NCI-H748 treated with DMSO at 0.1 percent for 48 hours (cell line): ENCODE measurements at places on chromosomes 1 and 21.

DNA sequence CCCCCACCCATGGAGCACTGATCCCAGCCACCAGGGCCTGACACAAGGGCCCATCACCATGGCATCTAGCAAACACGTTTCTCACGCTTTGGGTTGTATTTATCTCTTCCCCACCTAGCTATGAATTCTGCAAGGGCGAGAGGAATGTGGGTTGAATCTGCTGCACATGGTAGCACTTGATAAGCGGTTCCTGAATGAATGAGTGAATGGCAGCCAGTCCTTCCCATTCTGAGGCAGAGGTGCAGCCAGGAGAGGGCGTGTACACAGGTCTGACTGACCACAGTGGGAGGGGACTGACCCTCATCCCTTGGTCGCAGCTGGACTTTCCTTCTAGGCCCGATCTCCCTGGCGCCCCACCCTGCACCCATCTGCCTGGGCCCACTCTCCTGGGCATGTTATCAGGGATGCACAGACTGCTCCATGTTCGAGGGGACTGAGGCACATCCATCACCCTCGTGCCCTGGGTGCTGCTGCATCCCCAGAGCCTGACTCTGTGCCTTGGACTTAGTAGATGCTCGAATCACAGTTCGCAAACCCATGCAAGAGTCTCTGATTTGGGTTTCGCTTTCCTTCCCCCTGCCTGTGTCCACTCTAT, 1.0 kb downstream of the RD3 start:
- no peak for DNase-seq

GRCh38 chr1:5938101-5938646, 54.1 kb downstream of the NPHP4 start:
- no peak for DNase-seq

DNA sequence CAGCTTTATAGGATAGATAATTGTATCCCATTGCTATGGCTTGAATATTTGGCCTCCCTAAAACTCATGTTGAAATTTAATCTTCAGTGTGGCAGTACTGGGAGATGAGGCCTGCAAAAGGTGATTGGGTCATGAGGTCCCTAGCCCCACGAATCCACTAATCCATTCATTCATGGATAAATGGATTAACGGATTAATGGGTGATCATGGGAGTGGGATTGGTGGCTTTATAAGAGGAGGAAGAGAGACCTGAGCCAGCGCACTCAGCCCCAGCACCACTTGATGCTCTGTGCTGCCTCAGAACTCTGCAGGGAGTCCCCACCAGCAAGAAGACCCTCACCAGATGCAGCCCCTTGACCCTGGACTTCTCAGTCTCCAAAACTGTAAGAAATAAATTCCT, 32.0 kb downstream of the S100A6 start:
- DNase-seq = no peak

GRCh38 chr1:205575294-205575885, 56.4 kb downstream of the ELK4 start:
- DNase-seq = no peak

GRCh38 chr1:10979483-10979920, 33.0 kb upstream of the TARDBP start:
- no peak for DNase-seq

DNA sequence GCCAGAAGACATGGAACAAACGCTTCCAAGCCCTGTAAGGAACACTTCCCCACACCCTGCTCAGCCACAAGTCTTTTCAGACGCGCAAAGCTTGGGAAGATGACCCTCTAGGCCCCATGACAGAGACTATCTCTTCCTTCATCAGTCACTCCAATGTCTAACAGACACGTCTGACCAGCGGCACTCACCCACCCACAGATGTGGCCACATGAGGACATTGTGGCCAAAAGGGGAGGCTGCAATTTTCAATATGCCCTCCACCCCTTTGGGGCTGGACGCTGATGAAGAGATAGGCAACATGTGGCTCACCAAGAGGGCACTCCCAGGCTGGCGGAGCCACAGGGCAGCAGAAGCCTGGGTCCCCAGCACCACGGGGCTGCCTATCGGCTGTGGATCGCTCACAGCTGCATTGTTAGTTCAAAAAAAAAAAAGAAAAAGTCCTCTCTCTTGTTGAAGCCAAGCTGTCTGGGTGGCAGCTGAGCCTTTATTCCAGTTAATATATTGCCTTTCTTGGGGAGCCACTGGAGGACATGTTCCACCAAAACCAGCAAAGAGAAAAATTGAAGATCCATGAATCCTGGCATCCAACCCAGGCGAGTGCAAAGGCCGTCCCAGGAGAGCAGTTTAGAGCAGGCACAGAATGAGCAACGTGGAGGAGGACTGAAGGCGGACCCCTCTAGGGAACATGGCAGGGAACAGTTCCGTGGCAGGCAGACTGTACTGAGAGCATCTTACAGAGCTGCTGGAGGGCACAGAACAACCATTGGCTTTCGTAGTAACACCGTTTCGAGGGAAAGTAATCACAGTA, 52.7 kb upstream of the GPR153 start:
- no peak for DNase-seq

DNA sequence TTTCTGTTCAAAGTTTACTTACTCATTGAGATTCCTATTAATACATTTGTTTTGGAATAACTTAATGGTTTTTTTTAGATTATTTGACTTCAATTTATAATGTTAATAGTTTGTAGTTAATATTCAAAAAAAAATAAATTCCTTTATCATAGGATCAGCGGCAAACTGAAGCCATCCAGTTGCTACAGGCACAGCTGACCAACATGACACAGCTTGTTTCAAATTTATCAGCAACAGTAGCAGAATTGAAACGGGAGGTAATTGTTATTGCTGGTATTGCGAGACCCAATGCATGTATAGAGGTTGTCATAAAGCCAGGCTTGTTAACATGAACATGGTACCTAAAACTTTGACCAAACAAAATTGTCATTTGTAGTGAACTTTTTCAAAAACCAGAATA, 59.0 kb upstream of the FASLG start:
- no peak for DNase-seq

DNA sequence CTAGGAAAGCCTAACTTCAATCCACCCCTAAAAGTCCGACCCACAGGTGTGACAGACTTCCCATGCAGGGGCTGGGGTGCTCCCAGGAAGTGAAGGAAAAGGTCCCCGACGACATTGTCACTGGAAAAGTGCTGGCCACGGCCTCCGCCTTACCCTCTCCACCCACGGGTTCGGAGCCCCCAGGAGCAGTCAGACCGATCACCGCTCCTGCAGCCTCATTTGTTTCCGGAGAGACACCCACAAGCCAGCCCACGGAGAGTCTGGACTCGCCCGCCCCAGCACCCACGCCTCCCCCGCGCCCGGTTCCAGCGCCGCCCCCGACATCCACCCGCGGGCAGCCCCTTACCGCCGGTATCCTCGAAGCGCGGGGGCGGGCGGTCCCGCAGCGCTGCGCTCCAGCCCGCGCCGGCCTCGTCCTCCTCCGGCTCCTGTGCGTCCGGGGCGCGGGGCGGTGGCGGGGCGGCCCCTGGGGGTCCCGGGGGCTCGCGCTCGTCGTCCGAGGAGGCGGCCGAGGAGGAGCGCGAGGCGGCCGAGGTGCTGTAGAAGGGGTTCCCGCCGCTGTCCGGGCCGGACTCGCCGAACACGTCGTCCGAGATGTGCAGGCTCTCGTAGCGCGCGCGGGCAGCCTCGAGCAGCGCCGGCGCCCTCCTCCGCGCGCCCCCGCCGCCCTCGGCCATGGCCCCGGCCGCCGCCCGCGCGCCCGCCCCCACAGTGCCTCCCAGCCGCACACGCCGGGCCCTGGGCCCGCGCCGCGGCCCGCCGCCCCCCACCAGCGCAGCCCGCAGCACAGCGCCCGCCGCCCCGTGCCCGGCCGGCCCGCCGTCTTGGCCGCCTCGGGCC, 660 bp downstream of the PGBD5 start:
- DNase-seq = no peak

- DNase-seq = no peak
Measured at GRCh38 chr21:43884012-43884860, 19.2 kb downstream of the AGPAT3 start.

DNA sequence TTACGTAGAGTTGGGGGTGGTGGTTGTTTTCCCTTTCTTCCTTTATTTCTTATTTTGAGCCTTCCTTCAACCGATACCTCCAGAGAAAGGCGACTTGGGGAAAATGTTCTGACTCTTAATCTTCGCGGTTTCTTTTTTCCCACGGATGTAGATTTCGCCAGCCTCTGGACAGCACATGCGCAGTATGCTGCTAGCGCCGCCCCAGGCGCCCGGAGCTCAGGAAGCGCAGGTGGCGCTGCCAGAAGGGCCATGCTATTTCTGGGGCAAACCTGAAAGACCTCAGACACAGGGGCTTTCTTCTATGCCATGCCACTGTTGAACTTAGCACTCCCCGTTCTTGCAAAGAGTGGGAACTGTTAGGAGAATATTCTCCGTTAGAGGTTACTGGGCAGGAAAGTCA, 392.1 kb downstream of the KIF26B start:
- no peak for DNase-seq

- no peak for DNase-seq
Measured at GRCh38 chr1:38102636-38103035, 56.0 kb upstream of the POU3F1 start.

DNA sequence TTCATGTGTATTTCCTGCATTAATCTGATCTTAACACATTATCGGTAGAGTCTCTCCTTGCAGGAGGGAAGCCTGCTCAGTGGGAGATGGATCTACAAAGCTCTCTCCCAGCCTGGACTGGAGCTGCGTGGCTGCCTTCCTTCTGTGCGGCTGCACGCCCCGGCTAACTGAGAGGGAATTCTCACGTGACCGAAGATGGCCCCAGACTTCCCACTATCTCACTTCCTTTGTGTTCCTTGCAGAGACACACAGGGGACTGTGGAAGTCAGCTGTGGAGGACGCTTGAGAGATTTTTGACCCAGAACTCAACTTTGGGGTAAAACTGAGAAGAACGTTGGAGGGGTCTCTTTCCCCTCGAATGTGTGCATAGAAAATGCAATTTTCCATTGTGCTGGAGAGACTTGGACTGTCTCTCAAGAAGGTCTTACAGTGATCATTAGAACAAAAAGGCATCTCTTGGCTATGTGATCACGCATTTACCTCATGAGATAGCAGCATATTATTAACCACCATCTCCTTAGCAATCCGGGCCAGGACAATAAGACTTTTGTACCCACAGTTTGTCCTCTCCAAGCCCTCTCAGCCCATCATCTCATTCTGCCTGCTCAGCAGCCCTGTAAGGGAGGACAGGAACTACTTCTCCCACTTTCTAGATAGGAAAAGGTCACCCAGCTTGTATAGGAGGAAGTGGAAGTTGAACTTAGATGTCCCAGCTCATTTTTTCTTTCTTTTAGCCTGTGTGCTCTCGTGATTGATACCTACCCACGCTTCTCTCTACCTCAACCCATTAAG, 49.3 kb upstream of the TARBP1 start:
- DNase-seq = no peak

- peak; percentile 1 for DNase-seq
Measured at GRCh38 chr1:244074559-244075171, 23.6 kb downstream of the ZBTB18 start.

GRCh38 chr1:153933955-153934354, 11.2 kb upstream of the GATAD2B start:
- DNase-seq = no peak

DNA sequence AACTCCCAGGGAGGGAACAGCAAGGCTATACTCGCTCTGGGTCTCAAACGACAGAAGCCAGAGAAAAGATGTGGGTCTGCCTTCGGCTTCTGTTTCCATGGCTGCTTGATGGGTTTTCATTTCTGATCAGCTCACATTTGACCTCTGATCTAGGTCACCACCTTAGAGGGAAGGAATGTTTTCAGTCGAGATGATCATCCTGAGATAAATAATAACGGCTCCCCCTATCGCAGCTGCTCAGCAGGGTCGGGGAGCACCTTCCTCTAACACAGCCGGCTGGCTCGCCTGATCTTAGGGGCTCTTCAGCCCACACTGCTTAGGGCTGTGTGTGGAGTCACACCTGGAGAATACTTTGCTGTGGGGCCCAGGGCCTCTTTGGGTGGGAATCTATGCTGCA, 53.1 kb upstream of the ZNF648 start:
- no peak for DNase-seq

- DNase-seq = no peak
Measured at GRCh38 chr1:11722538-11722937, 13.4 kb upstream of the AGTRAP start.

- no peak for DNase-seq
Measured at GRCh38 chr1:232226197-232226712, 403.7 kb downstream of the SIPA1L2 start.

DNA sequence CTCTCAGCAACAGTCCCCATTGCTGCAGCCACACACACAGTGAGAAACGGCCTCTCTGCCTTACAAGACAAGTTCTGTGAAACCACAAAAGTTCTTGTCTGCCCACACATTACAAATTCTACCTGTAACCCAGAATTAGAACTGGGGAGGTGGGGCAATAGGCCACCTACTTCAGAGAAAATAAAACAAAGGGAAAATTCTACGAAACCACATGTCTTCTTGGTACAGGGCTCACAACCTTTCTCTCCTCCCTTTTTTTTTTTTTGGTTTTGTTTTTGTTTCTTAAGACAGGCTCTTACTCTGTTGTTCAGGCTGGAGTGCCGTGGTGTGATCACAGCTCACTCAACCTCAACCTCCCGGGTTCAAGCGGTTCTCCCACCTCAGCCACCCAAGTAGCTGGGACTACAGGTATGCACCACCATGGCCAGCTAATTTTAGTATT, 30.2 kb downstream of the LPAR3 start:
- DNase-seq = no peak

DNA sequence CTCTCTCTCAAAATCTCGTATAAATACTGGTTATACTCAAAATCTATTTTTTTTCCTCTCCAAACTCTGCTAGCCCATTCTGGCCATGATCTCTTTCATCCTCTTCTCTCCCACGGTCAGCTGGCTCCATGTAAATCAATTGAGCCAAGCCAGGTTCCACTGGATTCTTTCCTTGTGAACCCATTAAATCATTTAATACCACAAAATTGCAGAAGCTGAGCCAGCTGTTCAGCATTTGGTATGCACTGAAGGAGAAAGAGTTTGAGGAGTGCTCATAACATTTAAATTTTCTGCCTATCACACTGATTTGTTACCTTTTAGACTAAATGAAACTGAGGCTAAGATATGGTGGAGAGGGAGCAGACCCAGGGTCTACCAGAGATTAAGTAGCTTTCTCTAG, 29.1 kb upstream of the TADA1 start:
- no peak for DNase-seq

DNA sequence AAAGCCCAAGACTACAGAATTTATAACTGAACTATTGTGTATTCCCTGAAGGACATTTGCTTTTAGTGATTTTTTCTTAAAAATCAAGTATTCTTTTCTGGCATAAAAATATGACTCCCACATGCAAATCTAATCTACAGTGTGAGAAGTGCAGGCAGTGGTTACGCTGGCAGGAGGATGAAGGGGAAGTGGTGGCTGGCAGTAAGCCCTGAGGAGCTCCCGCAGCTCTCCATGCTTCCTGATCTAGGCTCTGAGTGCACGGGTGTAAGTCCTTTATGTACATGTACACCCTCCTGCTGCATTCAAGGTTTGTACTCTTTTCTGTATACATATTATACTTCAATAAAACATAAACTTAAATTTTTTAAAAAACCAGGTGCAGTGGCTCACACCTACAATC, 67.5 kb upstream of the PRDX6 start:
- no peak for DNase-seq

- DNase-seq = peak; percentile 40
Measured at GRCh38 chr1:231866392-231867331, 240.1 kb downstream of the DISC1 start.

- DNase-seq = no peak
Measured at GRCh38 chr1:14486401-14487201, 111.9 kb upstream of the KAZN start.

- DNase-seq = no peak
Measured at GRCh38 chr1:59014827-59015226, 231.0 kb upstream of the JUN start.
